NCI-H1436 treated with DMSO at 0.1 percent for 48 hours (cell line): ENCODE measurements at places on chromosomes 2 and 18.

DNA sequence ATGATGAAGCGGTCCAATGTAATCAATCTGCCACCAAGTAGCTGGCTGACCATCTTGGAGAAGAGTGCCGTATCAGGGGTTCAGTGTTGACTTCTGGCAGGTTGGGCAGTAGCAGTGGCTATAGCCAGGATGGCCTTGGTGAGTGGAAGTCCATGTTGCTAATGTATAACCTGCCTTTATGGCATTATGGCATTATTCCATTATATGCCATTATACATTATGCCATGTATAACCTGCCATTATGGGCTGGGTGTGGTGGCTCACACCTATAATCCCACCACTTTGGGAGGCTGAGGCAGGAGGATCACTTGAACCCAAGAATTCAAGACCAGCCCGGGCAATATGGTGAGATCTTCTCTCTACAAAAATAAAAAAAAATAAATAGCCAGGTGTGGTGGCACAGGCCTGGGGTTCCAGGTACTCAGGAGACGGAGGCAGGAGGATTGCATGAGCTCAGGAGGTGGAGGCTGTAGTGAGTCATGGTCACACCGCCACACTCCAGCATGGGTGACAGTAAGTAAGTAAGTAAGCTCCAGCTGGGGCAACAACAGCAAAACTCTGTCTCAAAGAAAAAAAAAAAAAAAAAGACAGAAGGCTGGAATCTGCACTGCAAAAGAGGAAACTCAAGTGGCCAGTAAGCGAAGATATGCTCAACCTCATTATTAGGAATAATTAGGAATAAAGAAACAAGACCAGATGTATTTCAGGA is 24.4 kb upstream of the EMILIN2 start:
- no peak for DNase-seq

DNA sequence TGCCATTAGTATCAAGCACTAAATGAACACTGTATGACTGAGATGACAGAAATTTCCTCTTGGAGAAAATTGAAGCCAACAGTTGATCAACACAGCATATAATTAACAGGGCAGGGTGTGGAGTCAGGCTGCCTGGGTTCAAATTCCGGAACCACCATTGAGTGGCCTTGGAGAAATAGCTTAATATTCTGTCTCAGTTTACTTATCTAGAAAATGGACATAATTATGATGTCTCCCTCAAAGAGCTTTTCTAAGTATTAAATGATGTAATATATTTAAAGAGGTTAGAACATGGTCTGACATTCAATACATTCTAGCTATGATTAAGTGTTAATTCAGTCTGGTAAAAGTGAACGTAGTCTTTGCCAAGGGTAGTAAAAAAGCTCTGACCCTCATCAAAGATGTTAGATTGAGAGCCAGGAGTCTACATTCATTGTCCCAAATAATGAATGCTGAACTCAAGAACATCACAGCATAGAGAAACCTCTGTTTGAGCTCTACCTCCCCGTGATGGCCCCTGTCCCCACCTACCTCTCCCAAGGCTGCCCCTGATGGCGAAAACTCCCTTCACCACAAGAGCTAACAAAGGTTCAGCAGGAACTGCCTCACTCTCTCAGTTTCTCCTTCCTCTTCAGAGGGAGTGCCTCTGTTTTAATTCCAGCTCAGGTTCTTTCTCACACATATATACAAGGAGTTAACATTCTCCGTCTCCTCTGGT is 2.7 kb upstream of the VWA3B start:
- no peak for DNase-seq

DNA sequence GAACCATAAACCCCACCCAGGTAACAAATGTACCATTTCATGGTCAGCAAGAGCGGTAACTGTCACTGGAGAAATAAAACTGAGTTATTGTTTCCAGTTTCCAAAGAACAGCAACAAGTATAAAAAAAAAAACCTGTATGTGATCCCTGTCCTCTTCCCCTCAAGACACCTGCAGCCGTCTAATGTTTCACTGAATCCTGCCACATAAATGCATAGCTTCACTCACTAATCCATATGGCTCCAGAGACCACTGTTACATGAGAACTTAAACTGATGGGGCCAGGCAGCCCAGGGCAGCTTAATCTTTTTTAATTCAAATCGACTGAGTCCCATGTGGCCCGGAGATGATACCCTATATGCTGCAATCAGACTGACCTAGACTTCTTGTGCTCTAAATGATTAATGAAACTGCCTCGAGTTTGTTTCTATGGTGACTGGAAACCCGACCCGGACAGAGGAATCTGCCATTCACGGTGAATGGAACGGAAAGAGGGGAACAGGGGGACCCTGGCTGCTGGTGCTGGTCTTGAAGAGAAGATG is 60.9 kb upstream of the SIX2 start:
- no peak for DNase-seq

DNA sequence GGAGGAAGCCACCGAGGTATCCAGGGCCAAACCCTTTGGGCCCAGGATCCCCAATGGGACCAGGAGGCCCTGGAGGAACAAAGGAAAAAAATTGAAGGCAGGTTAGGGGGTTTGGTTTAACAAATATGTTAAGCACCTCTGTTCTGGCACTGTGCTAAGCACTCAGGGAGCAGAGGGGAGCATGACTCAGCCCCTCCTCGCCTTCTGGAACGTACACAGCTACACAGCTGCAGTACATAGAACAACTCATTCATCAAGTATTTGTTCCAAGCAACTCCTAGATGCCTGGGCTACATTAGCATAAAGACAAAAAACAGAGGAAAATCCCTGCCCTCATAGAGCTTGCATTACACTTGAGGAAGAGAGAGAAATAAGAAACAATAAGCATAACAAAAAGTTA is 153.6 kb downstream of the COL4A4 start:
- DNase-seq: no peak

DNA sequence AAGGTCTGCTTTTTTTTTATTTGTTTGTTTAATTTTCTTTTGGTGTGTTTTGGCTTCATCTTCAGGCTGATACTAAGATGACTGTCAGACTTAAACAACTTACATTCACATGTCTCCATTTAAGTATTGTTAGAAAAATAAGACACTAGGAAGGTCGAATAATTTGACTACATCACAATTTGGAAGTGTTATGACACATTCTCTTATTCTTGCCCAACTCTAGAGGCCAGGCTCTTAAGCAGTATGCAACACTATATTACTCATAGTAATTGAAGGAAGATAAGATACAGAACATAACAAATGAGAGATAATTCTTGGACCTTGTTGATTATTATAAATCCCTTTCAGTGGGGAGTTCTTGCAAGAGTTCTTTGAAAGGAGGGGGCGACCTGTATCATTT is 295.3 kb upstream of the COL3A1 start:
- no peak for DNase-seq
